ENCODE measurements at places on chromosomes 12 and 14.

DNA sequence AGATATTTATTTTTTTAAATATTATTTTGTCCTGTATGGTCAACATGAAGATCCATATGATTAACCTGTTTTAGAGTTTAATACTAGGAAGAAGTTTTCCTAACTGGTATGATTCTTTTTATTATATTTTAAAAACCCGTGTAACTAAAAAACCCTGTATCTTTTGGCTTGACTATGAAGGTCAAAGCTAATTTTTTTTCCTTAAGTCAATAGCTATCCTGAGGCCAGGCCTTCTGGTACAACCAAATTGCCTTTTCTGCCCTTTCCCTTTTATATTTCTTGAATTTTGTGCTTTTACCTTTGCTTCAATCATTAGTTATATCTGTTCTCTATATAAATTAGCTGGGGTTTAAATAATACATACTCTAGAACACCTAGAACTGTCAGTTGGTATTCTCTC, 30.6 kb upstream of the CCDC91 start:
- no peak for DNase-seq

- peak; percentile 6 for DNase-seq
Observed at GRCh38 chr12:56084958-56085543, 5.1 kb downstream of the ERBB3 start.

DNA sequence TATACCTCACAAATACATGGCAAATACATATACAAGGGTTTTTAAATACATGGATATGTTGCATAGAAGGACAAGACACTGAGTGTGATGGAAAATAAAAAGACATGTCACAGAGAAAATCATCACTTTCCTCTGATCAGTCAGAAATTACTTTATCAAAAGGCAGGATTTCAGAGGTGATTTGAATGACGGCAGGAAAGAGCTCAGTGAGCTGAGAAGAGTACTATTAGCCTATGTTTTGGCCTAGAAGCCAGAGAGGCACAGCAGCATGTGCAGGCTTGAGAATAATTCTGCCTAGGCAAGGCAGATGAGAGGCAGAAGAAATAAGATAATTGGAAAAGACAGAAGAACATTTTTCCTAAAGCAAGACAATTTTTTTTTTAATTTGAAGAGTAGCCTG, 94.9 kb downstream of the BCAT1 start:
- no peak for DNase-seq

- no peak for DNase-seq
Observed at GRCh38 chr12:109010259-109010658, 10.6 kb downstream of the SVOP start.

- DNase-seq, result no peak
Observed at GRCh38 chr12:96246926-96247505, 52.8 kb downstream of the ELK3 start.

DNA sequence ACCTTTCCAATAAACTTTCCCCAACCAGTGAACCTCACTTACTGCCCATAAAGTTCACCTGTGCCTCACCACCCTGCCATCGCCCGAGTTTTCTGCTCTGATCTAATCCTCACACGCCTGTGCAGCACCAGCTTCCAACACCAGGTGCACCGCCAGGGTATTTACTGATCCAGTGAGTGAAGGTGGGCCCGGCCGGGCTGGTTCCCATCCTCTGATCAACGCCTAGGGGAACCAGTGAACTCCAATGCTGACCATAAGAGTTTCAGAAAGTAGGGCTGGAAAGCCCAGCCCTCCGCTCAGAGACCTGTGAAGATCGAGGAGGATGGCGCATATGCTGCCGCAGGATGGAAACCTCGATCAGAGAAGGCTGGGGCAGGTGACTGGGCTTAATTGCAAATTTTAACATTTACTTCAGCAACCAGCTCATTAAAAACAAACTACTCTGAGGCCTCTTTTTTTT, 685 bp upstream of the MYL6B start:
- DNase-seq, result peak; percentile 66

DNA sequence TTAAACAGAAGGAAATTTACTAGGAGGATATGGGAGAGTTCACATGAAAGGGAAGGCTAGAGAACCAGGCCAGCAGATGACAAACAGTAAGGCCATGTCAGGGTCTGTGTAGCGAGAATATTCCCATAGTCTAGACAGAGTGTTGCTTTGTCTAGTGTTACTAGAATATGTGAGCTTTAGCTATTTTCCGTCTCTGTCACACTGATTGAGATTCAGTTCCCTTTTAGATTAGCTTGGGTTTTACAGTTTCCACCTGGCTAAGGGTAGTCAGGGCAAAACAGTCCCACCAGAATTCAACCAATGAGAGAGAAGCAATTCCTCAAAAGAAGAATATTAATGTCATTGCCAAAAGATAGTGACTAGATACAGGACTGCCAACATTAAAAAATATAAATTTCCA, 82.8 kb upstream of the MDM1 start:
- DNase-seq, result no peak

DNA sequence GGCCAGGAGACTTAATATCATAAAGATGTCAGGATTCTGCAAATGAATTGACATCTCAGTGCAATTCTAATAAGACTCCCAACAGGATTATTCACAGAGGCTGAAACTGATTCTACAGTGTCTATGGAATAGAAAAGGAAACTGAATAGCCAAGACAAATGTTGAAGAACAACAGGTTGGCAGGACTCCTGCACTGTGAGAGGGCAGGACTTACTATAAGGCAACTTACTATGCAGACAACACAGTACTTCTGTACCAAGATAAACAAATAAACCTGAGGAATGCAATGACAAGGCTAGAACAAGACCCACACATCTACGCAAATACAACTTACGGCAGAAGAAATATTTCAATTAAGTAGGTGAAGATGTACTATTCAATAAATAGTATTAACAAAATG, 132.2 kb upstream of the FKBP4 start:
- DNase-seq, result no peak

GRCh38 chr14:77000340-77001270, 27.9 kb downstream of the IRF2BPL start:
- no peak for DNase-seq

DNA sequence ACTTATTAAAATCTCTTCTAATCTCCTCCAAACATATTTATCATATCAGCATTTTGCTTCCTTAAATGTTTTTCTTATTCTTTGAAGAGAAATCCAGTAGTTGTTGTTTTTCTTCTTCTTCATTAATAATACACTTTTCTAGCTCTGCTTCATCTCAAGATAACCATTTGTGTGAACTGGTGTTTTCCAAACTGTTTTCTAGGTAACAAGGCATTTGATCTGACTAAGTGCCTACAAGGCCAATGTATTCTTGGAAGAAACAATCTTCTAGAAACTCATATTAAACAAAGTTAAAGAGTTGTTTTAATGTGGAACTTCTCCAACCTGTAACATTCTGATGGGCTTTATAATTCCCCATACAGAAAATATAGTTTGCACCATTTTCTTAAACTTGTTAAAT, 30.8 kb upstream of the IFNG start:
- no peak for DNase-seq

DNA sequence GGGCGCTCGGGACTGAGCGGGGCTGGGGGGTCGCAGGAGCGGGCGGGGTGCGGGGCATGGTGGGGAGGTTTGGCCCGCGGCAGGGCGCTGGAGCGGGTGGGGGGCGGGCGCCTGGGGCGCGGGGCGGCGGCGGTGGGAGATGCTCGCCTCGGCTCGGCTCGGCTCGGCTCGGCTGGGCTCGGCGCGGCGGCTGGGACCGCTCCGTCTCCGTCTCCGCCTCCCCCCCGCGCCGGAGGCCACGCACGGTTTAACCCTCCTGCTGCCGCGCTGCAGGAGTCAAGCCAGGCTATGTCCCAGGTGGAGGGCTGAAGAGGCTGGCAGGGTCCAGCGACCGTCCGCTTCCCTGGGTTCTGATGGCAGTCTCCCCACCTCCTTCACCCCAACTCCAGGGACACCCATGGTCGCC, at the start of gene PIANP:
PIANP (minus strand) TSS at position 170 of the 406 bp plus-strand sequence. CDS start 2,754 bp downstream, outside the sequence.
- DNase-seq, result peak; percentile 15

- no peak for DNase-seq
Observed at GRCh38 chr14:51386983-51387735, 147.1 kb downstream of the TMX1 start.

GRCh38 chr14:71311061-71311460, 403.8 kb downstream of the PCNX1 start:
- DNase-seq, result no peak

GRCh38 chr14:53531156-53531555, 378.0 kb upstream of the DDHD1 start:
- no peak for DNase-seq

- peak; percentile 51 for DNase-seq
Observed at GRCh38 chr12:7188562-7189397, 706 bp upstream of the PEX5 start.

GRCh38 chr12:59486827-59487226, 109.0 kb upstream of the SLC16A7 start:
- no peak for DNase-seq

- DNase-seq, result no peak
Observed at GRCh38 chr12:43028826-43029225, 439.3 kb upstream of the PRICKLE1 start.

DNA sequence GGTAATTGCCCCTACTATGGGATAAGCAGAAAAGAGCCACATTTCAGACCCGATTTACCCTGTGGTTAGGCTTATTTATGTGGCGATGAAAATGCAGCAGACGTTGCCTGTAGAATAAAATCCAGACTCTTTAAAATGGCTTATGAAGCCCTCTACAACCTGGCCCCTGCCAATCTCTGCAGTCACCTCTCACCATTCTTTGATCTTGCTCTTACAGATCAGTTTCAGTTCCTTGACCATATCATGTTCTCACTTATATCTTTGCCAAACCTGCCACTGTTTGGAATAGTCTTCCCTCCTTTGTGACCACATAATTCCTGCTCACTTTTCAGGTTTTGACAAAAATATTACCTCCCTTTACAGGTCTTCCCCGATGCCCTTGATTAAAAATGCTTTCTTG, 264.3 kb upstream of the GARIN6 start:
- no peak for DNase-seq

- DNase-seq, result no peak
Observed at GRCh38 chr12:96140174-96140573, 54.0 kb upstream of the ELK3 start.

GRCh38 chr14:58963873-58964597, 224.4 kb upstream of the DAAM1 start:
- no peak for DNase-seq

- DNase-seq, result no peak
Observed at GRCh38 chr12:4441355-4442335, 4.0 kb downstream of the FGF6 start.
